IPS DF 19.7 (cell line): ENCODE measurements at places on chromosomes 1 and 21.
A peak's percentile ranks its signal among the peaks of the same experiment; 100 is the strongest.

GRCh38 chr1:47646676-47647075 lies 208.8 kb downstream of the FOXD2 start:
- DNase-seq: no peak

GRCh38 chr1:156060937-156061636 lies at the start of gene RAB25:
Gene RAB25 (plus strand): TSS chr1:156061160. CDS start chr1:156061401, 241 bp downstream.
- DNase-seq: no peak

- DNase-seq: no peak
These were observed 14.0 kb upstream of the SARS1 start for GRCh38 chr1:109199710-109200109.

DNA sequence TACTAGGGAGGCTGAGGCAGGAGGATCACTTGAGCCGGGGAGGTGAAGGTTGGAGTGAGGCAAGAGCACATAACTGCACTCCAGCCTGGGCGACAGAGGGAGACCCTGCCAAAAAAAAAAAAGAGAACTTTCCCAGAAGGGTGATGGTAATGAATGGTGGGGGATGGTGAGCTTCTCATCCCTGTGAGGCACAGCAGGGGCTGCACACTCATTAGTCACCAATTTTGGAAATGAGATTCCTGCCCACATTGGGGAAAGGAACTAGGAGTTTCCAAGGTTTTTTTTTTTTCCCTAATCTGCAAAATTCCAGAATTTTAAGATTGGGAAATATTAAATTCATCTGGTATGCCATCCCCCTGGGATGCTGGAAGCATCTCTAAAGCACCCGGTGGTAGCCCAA lies 50.2 kb upstream of the SSBP3 start:
- DNase-seq: no peak

DNA sequence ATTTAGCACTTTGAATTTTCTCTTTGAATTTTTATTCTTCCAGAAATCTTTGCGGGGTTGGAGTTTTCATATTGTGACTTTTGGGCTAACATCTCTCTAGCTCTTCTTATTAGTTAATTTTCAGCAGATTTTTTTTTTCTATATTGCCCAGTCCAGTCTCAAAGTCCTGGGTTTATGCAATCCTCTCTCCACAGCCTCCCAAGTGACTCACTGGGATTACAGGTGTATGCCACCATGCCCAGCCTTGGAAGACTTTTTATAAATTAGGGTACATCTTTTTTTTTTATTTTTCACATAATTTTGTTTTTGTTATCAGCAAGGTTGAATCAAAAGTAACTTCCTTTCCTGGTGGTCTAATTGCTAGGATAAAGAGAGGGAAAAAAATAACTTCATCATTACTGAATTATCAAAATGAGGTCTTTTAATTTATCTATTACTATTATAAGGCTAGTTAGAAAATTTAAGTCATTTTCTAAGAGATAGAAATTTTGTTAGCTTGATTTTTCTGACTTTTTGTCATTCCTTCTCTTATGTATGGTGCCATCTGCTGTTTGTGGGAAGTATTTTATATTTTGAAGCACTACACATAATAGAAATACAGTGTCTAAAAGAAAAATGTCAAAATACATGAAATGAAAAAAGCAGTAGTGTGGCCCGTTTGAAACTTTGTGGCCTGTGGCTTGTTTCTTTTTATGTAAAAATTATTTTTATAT lies 273.4 kb upstream of the CACYBP start:
- DNase-seq: no peak

DNA sequence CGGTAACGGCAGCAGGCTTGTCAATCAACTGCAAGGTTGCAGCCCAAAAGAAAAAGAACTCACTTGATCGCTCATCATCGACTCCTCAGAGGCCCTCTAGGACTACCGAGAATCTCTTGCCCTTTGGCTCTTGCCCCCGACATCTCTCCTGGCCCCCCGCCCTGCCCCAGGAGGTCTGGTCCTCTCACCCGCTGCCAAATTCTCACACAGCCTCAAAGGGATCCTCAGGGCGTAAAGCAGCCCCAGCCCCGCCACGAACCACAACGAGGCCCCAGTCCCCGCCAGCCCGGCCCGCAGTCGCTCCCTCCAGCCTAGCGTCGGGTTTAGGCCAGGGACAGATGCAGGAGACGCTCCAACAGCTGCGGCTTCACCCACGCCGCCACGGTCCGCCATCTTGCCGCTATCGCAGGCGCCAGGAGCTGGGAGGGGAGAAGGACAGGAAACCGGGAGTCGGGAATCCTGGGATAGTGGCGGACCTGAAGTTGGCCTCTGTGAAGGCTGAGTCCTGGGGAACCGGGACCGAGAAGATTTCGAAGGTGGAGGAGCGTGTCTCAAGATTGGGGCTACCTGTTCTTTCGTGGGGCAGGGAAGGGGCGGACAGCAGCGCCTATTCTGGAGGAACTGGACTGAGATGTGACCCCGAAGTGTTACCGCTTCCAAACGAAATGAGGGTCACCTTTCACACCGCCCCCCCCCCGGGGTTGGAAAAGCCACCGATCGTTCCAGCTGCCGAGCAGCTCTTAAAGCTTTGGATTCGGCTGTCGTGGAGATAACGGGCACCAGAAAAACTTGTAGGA lies at the start of gene ST7L:
Gene ST7L, minus strand, starts transcription at position 421 of the 797 bp plus-strand sequence. Its CDS starts 28 bp downstream, at position 393.
- DNase-seq: no peak

DNA sequence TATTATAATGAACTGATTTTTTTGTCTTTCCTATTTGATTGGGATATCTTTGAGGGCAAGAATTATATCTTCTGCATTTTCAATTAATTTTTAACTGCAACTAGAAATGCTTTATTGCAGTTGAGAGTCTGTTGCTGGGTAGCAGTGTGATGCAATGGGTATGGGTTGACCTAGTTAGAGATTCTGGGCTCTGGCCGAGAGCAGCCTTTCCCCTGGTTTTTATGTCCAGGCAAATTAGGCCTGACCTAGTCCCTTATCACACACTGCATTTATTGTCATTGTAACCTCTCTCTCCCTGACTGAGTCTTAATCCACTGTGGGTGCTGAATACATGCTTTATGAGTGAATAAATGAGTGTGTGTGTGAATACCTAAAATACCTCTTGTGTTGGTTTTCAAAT lies 206.4 kb upstream of the PTGFR start:
- no peak for DNase-seq

- no peak for DNase-seq
These were observed at the start of gene DMRTA2 for GRCh38 chr1:50422946-50423669. Gene DMRTA2 (minus strand): TSS chr1:50423443. CDS start chr1:50421536, 1,907 bp downstream.

DNA sequence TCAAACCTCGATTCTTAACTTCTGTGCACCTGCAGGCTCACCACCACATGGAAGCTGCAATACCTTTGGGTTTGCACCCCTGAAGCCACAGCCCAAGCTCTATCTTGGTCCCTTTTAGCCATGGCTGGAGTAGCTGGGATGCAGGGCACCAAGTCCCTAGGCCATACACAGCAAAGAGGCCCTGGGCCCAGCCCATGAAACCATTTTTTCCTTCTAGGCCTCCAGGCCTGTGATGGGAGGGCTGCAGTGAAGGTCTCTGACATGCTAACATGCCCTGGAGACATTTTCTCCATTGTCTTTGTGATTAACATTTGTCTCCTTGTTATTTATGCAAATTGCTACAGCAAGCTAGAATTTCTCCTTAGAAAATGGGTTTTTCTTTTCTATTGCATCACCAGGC lies 79.2 kb downstream of the PRRX1 start:
- DNase-seq: no peak

DNA sequence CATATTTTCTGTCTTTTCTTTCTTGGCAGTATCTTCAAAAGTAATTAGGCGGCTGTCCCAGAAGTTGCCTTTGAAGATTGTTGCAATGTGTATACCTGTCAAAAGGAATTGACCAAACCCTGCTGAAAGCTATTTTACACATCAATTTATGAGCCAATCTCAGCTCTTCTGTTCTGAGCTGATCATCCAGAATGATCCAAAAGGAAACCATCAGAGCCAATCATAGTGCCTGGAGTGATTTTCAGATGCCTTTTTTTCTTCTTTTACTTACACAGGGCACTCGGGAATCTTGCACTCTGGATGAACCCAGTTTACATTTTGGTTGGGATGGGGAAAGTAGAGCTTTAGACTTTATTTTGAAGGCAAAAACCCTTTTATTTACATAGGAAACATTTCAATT lies 21.8 kb upstream of the APOBEC4 start:
- DNase-seq: no peak

DNA sequence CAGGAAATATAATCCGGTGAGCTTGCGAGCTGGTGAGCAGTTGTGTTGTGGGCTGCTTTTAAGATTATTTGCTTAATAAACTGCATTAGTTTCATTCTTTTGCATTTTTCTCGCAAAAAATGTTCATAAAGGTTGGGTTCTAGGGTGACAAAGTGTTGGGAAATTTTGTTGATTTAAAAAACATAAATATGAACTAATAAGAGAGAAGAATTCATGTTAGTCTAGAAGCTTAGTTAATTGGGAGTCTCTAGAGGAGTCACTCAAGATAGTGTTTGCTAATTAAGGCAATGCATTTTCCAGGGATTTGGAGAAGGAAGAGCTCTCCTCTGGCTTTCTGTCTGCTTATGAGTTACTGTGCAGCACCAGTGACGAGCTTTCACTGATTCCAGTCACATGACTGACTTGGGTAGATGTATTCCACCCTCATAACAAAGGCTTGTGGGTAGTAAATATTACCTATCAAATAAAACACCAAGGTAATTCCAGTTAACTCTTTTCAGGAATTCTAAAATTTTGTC lies 417.0 kb downstream of the PTBP2 start:
- DNase-seq: no peak

DNA sequence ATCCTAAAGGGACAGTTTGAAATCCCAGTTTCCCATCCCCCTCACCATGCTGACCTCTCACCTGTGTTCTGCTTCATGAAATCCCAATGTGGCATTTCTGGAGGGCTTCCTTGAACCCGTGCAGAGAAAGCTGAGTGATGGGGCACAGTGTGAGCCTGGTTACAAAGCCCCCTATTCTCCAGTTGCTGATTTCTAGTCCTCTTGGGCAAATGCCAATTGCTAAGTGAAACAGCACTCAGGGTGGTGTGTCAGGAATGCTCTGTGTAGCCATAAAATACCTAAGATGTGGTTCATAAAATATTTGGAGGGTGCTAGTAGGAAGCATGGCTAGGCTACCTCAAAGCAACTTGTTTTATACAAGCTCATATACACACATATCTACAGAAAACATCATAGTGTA lies 32.0 kb downstream of the SUSD4 start:
- no peak for DNase-seq

DNA sequence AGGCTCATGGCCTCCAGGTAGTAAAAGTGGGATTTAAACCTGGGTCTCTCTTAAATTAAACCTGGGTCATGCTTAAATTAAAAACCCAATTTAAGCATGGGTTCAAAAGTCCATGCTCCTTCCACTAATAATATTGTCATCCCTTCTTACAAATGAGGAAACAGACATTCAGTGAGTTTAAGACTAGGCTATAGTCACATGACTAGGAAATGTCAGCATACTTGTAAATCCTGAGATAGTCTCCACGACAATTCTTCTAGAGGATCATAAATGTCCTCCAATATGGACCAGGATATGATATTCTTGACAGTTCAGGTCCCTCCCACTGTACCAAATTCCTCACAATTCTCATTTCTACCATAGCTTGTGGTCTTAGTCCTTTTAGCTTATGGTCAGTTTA lies 10.5 kb upstream of the IGFN1 start:
- no peak for DNase-seq

- DNase-seq: peak; percentile 81
These were observed 1.4 kb upstream of the PTPRF start for GRCh38 chr1:43529206-43529731.

DNA sequence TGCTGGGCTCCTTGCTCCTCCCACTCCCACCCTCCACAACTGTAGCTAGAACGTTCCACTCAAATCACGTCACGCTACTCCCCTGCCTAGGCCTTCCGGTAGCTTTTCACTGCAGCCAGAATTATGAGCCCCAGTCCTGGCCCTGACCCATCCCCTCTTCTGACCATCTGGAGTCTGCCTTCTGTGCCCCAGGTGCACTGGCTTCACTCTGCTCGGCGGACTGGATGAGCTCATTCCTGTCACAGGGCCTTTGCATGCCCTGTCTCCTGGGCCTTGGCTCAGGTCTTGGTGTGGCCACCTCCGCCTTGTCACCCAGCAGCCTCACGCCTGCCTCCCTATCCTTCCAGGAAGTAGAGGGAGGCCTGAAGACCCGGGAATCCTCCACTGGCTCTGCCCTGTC lies 62.5 kb upstream of the ACTL8 start:
- no peak for DNase-seq

GRCh38 chr1:20383631-20384030 lies 93.0 kb downstream of the VWA5B1 start:
- no peak for DNase-seq

GRCh38 chr1:7040969-7041695 lies 255.9 kb downstream of the CAMTA1 start:
- no peak for DNase-seq

DNA sequence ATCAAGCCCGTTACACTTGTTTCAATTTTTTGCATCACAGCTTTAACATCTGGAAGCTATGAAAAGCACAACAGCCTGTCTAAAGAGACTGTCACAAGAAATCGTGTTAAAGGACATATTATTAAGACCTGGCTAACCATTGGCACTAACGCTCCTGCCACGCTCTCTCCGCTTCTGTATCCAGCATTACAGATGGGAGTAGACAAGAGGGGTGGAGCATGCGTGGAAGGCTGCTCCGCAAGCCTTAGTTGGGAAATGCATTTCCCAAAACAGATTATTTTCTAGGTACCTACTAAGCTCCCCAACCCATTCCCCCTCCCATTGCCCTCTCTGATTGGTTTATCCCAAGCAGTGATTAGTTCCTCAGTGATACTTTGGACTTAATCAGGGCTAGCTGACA lies 72.4 kb downstream of the NTNG1 start:
- DNase-seq: no peak

- no peak for DNase-seq
These were observed 138.6 kb upstream of the B3GALT2 start for GRCh38 chr1:193325042-193325441.

DNA sequence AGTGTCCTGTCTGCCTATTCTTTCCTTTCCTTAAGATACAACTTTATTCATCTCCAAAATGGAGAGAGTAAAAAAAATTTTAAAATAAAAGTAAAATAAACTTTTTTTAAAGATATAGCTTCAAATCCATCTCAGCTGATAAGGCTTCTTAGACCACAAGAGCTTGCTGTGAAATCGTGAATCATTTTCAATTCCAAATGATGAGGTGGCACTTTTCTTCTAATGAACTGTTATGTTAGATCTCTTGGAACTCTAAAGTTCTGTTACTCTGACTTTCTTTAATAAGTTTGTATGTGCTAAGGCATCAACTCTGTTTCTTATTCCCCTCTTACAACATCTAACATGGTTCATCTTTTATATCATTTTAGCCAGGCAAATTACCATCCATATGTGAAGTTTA lies 4.5 kb downstream of the SH3GLB1 start:
- no peak for DNase-seq

- no peak for DNase-seq
These were observed 48.3 kb downstream of the HUNK start for GRCh38 chr21:31921079-31921478.

GRCh38 chr1:203565049-203565448 lies 61.6 kb upstream of the ATP2B4 start:
- no peak for DNase-seq
